Caco-2 (cell line): ENCODE measurements at places on chromosomes 7 and 10. TPM values are rescaled to one million over a fixed set of nuclear protein-coding genes. Genes with fewer than 3 reads are reported as not detected.
A peak's percentile ranks its signal among the peaks of the same experiment; 100 is the strongest.

The TMEM196 gene
- not detected in 2 replicates for total RNA-seq

The C10orf53 gene
- not detected in 2 replicates for total RNA-seq

- no peak for DNase-seq
These were observed 155.7 kb downstream of the EBF3 start for GRCh38 chr10:129808092-129808983.

DNA sequence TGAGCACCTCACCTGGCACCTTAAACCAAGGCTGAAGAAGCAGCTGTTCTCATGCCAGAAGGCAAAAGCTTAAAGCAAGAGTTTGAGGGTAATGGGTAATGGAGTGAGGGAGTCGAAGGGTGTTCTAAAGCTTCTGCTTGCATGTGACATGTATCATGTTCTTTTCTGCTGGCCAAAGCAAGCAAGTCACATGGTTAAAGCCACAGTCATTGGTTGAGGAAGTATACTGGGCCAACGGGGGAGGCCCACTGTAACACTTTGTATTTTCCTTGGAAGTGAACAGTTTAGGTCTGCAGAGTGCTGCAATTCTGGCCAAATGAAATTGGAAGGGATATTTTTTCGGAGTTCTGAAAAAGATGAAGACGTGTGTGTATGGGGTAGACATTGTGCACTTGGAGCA, 75.7 kb downstream of the REEP3 start:
- no peak for DNase-seq

- DNase-seq, result no peak
These were observed 43.7 kb downstream of the SVIL start for GRCh38 chr10:29590915-29591650.

The FAM25C gene
- total RNA-seq, result not detected in 2 replicates

DNA sequence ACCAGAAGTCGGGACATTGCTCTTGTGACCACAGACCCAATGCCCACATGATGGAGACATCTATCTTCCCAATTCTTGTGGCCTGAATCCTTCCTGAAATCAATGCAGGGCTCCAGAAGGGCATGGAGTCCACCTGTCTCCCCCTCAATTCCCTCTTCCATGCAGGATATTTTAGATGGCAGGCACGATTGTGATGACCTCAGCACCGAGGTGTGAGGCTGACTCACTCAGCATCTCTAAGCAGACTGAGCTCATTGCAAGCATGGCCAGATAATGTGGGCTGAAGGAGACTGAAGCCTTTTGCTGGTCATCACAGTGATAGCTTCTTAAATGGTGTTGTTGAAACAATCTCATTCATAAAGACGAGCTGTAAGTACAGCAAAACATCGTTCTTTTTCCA, 374.9 kb upstream of the PODXL start:
- no peak for DNase-seq

GRCh38 chr7:28591725-28592349, 179.5 kb downstream of the CREB5 start:
- no peak for DNase-seq

The COX15 gene
- 47.6 and 50.2 TPM in 2 replicates for total RNA-seq

- no peak for DNase-seq
These were observed 36.3 kb downstream of the MET start for GRCh38 chr7:116708248-116708647.

The ENTPD7 gene
- total RNA-seq, result 35.5 and 36.0 TPM in 2 replicates

DNA sequence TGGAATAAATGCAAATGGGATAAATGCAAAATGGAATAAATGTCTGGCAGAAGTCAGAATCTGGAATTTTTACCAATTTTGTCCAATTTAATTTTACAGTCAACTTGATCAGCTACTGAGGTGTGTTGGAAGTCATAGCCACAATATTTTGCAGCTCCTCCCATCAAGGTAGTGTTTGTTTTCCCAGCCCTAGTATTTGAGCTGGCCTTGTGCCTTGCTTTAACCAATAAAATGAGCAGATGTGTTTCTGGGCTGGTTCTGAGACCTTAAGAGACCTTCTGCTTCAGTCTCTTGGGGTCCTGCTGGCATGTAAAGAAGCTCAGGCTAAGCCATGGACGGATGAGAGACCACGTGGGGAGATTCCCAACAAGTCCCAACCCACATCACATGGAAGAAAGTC, 42.7 kb upstream of the RSBN1L start:
- DNase-seq, result no peak

DNA sequence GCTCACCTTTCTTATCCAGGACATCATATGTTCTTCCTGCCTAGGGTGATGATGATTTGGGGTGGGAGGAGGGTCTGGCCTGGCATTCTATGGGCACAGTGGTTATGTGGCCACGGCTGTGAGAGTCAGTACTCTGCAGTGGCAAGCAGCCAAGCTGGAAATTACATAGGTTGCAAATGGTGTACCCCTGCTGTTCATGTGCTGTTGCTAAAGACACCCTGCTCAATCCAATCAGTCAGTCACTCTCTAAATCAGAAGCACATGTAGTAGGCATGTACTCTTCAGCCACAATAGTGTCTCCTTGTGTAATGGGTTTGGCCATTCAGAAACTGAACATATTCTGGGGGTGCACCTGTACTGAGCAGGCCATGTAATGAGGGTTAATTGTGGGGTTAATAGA, 449.1 kb upstream of the ANKRD30A start:
- DNase-seq, result no peak

The PNLIP gene
- not detected in 2 replicates for total RNA-seq

The COL17A1 gene
- 0.45 and 0.49 TPM in 2 replicates for total RNA-seq

The PDE1C gene
- not detected in 2 replicates for total RNA-seq

The GPR26 gene
- total RNA-seq, result not detected in 2 replicates

- DNase-seq, result peak; percentile 76
These were observed 951.6 kb downstream of the ANKRD7 start for GRCh38 chr7:119175911-119176627.

The GNAT3 gene
- not detected in 2 replicates for total RNA-seq

The ABCC2 gene
- 128 and 129 TPM in 2 replicates for total RNA-seq

The NEUROG3 gene
- not detected in 2 replicates for total RNA-seq

DNA sequence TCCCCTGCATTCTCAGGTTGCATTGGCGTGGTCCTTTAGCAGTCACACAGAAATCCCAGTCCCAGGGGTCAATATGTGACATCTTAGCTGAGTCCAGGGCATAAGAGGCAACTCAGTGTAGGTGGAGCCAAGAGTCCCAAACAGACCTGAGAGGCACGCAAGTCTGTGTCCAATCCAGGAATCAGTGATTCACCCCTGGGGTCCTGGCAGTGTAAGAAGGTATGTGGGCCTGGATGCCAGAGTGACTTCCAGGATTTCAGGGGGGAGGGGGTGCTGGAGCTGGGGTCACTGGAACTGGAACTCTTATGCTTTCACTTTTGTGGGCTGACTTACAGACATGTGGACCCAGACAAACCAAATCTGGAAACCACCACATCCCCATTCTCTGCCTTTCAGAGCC, 26.8 kb downstream of the FRMPD2 start:
- no peak for DNase-seq

DNA sequence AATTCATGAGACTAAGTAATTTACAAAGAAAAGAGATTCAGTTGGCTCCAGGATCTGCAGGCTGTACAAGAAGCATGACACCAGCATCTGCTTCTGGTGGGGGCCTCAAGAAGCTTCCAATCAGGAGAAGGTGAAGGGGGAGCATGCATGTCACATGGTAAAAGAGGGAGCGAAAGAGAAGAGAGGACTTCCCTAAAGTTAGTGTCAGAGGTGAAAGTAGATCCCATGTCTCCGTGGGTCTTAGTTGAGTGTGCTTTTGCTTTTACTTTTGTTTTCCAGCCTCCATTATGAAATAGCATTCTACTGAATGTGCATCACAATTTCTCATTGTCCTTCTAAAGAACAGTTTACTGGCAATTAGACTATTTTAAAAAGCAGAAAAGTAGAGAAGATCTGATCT, 213.6 kb upstream of the FZD1 start:
- no peak for DNase-seq

The TRIM50 gene
- not detected in 2 replicates for total RNA-seq

The LGI1 gene
- total RNA-seq, result 0.48 and 1.1 TPM in 2 replicates

DNA sequence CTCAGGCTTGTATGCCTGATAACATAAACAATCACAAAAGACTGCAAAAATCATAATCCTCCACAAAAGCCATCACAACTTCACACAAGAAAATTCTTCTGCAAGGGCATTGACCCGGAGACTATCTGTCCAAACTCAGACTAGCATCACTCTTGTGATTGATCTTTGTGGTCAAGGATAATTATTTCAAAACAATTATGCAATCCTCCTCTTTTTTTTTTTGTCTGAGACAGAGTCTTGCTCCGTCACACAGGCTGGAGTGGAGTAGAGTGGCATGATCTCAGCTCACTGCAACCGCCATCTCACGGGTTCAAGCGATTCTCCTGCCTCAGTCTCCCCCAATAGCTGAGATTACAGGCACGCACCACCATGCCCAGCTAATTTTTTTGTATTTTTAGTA, 22.2 kb downstream of the CDNF start:
- no peak for DNase-seq

GRCh38 chr7:38685851-38686250, 54.7 kb upstream of the AMPH start:
- DNase-seq, result no peak

GRCh38 chr7:102305414-102306268, 19.0 kb downstream of the SH2B2 start:
- no peak for DNase-seq

GRCh38 chr10:45053569-45054100, 52.9 kb downstream of the ZNF22 start:
- no peak for DNase-seq
